ENCODE measurements at places on chromosomes 6 and 20.

DNA sequence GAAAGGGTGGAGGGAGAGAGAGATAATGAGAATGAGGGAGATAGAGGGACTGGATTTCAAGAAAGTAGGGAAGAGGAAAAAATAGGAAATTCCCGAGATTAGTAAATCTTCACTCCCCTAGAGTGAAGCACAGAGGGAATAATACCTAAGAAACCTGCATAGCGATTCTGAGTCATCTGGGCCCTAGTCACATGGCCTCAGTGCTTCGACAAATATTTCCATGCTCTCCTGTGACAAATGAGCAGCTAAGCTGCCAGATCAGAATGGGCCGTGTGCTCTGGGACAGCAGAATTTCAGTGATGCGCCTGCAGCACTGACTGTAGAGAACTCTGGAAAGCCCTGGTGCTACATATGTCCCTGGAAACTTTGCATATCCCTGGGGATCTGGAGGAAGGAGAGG is 48.6 kb upstream of the GRIK2 start:
- no peak for DNase-seq

- no peak for DNase-seq
Observed at GRCh38 chr6:10513544-10513943, 7.6 kb upstream of the GCNT2 start.

GRCh38 chr20:63230800-63231268 is 4.9 kb upstream of the BIRC7 start:
- DNase-seq = peak; percentile 24

DNA sequence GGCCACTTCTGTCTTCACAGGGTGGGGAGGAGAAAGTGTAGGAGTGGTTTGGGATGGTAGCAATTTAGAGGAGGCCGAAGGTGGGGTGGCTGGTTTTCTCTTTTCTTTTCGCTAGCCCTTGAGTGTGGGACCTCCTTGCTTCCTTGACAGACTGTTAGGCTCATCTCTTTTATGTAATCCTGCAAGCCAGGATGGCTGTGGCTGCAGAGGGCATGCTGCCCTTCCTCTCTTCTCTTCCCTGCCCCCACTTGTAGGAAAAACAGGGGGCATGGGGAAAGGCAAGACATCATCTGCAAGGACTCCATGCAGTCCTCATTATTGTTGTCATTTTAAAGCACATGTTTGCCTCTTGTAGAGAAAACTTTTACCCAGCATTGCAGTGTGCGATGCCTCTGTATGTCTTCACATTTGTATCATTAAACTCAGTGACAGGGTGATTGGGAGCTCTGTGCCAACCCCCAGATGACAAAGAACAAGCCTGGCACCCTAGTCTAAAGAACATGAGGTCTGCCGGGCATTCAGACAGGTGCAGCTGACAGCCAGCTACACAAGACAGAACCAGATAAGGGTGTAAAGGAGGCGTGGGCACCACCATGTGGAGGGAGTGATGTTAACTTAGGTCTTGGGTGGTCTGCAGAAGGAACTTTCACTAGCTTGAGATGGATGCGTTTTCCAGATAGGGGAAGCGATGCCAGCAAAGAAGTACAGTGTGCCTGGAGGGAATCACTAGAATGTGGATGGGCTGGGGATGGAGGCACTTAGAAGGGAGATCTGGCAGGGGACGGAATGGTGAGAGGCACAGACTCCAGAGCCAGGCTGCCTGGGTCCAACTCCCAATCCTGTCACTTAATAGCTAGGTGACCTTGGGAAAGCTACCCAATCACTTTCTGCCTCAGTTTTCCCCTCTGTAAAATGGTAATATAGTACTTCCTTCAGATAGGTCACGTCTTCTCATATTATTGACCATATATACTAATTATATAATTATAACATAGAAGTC is 207.6 kb downstream of the TBC1D7 start:
- no peak for DNase-seq

DNA sequence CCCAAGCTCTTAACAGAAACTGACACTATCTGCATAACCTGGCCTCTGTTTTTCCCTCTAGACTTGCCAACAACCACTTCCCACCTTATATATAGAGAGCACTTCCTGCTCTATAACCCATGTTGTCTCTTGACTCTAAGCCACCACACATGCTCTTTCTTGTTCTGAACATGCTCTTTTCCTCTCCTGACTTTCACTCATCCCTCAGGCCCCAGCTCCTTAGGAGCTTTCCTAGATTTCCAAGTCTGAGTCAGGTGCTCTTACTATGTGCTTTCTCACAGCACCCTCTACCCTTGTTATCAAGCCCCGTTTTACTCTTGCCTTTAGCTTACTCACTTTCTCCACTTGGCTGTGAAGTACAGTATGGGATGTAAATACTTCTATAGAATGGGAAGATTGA is 143.9 kb upstream of the EYA4 start:
- DNase-seq = no peak

DNA sequence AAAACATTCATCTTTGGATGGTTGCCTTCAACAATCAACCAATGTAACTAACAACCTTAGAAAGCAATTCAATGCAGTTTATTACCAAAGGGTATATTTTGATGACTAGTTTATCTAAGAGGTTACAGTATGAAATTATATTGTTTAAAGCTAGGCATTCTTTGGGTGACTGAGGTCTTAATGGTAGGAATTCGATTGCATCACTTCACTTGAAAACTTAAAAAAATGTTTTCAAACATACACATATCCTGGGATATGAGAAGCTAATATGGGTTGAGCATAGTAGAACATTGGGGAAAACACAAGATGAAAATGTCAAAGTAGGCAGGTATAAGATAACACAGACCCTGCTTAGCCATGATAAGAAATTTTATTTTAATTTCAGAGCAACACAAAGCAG is 144.6 kb upstream of the BMP5 start:
- no peak for DNase-seq

- DNase-seq = no peak
Observed at GRCh38 chr6:21200134-21200870, 393.2 kb upstream of the SOX4 start.

- no peak for DNase-seq
Observed at GRCh38 chr6:39664173-39664572, 61.0 kb downstream of the KIF6 start.

GRCh38 chr6:163405412-163406309 is 8.9 kb upstream of the QKI start:
- DNase-seq = peak; percentile 68

DNA sequence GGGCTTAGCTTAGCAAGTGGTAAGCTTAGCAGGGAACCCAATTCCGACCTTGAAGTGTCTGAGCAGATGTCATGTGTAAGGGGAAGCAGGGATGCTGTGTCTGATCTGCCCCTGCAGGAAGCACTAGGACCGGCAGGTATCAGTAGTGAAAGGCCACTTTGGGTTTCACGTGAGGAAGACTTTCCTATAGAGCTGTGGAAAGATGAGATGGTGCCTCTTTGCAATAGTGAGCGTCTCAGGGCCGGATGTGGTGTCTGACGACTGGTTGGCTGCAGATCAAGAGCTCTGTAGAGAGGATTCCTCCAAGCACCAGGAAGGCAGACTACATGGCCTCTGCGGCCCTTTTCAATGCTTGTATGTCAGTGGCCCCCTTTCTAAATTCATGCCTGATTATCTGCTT is 98.3 kb downstream of the TIAM2 start:
- no peak for DNase-seq

- DNase-seq = no peak
Observed at GRCh38 chr6:161376367-161376766, 102.5 kb upstream of the AGPAT4 start.

DNA sequence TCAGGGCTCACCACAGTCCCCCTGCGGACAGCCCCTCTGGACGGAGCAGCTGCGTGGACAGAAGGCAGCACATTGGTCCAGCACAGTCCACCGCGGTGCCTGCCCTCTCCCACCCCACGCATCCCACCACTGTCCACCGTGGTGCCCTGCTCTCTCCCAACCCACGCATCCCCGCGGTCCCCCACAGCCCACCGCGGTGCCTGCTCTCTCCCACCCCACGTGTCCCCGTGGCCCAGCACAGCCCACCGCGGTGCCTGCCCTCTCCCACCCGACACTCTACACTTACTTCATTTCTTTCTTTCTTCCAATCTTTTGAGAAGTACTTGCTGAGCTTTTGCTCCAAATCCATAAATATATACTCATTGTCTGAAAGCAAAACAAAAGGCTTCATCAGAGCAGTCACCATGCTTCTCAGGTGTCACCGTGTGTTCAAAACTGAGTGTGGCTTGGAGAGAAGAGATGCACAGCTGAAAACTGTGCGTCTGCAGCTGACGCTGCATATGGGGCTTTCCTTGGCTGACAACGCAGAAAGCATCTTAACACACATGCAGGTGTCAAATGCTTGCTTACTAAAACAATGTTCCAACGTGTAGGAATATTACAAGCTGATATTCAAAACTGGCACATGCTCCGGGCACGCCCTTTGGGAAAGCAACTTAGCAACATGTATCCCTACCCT is 11.8 kb downstream of the FRMD1 start:
- DNase-seq = no peak

DNA sequence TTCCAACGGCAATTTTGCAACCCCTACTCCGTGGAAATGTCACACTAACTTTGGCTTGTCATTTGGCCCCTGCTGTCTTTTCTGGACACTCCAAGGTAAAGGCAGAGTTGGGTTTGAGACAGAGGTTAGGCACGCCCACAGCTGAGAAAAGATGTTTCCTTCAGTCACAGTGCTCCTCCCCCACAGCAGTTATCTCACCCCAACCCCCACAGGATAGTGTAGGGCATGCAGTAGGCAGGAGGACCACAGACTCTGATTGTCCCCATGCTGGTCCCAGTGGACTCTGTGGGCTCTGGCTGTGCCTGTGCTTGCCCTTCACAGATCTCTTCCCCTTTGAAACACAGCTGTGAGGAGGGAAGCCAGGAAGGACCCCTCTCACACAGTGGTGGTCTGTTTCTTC is 124.0 kb upstream of the CARMIL1 start:
- no peak for DNase-seq

GRCh38 chr6:93896081-93896480 is 476.7 kb upstream of the EPHA7 start:
- DNase-seq = no peak

DNA sequence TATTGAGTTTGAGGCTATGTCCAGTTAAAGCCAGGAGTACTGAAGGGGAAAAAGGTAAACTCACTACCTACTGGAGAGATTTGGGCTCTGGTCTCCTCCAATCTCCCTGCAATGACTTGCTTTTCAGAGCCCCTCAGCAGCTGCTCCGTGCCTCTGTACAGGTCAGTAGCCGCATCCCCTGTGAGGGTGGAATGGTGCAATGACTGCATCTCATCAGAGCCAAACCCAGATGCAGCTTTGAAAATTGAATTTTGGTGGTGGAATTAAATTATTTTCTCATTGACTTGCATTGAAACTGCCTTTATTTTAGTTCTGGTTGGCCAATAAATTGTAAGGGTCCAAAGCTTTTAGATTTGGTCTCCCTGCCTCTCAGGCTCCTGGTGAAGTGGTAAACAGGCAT is 166.7 kb downstream of the DLL1 start:
- DNase-seq = no peak

DNA sequence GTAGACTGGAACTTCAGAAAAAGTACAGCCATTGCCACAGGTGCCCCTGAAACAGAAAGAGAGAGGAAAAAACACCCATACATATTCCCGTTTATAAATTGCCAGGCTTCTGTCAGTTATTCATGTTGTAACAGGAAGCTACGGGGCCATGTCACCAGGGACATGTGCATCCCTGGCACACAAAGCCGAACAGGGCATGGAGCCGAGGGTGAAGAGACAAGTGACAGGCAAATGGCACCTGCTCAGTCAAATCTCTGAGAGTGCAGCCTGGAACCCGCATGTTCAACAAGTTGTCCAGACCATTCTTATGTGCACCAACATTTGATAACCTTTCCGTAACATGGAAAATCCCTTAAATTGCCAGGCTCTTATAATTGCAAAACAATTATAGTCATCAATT is 740.7 kb downstream of the KIF16B start:
- no peak for DNase-seq
